ENCODE measurements at places on chromosomes 5 and 9.

DNA sequence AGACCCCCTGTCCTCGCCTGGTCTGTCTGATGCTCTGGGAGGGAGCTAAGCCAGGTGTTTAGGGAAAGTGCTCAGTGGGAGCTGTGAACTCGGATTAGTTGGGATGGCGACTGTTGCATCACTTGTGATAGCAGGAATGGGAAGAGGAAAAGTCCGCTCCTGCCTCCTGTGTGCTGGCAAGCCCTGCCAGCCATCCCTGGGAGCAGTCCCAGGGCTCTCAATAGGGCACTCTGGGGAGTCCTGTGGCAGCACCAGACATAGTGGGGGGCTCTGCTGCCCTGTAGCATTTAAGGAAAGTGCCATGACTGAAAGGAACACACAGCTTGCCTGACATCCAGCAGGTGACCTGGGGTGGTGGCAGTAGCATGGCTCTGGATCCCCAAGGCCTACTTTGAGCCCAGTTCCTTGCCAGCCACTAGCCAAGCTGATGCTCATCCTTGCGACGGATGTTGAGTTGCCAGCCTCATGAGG is 81.5 kb downstream of the AMBP start:
- DNase-seq = no peak

- no peak for DNase-seq
Measured at GRCh38 chr9:137023583-137023991, 4.5 kb downstream of the ABCA2 start.

GRCh38 chr5:67723873-67724272 is 491.7 kb upstream of the PIK3R1 start:
- no peak for DNase-seq

GRCh38 chr5:96076451-96076850 is 114.8 kb upstream of the ELL2 start:
- DNase-seq = no peak

DNA sequence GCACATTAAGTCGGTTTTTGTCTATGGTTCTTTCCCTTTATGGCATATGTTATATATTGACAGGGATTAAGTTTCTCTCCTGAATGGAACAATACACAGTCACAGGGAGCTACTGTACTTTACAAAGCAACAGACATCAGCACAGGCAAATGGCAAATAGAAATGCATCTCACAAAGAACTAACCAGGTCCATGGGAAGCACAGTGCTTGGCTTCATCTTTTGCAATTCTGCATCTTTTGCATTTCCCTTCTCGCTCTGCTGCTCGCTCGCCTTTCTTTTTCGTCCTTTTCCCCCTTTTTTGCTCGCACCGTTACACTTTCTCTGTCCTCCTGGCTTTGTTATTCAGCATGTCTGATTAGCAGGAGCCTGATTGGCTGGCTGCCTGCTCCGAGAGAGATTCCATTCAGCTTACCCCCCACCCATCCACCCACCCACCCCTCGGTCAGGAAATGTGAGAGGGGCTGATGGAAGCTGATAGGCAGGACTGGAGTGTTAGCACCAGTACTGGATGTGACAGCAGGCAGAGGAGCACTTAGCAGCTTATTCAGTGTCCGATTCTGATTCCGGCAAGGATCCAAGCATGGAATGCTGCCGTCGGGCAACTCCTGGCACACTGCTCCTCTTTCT is at the start of gene ADAMTSL1:
Gene ADAMTSL1 (plus strand): TSS at position 502 of the 628 bp plus-strand sequence. CDS start 80 bp downstream, at position 582.
- no peak for DNase-seq

DNA sequence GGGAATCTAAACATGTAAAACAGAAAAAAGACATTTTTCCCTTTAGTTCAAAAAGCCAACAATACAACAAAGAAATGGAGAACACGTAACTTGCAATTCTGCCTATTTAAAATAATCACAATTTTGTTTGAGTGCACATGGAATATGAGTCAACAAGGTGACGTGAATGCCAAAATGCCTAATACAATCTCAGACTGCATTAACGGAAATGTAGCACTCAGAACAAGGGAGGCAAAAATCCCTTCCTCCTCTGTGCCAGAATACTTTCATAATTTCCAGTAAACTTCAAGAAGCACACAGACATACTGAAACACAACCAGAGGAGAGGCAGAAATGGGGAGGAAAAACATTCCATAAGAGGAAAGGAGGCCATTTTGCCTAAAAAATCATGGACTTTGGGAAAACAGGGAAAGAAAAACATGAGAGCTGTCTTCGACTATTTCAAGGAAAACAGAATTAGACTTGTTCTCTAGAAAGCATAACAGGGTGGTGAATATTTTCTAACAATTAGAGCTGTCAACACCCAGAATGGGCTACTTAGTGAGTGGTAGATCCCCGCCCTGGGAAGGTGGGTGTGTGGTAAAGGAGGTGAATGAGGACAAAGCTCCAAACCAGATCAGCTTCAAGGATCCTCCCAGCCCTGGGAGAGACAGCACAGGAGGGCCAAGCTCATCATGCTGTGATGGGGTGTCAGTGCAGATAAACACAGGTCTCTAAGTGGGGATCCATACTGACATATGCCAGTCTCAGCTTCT is 48.2 kb downstream of the ABCA1 start:
- no peak for DNase-seq

DNA sequence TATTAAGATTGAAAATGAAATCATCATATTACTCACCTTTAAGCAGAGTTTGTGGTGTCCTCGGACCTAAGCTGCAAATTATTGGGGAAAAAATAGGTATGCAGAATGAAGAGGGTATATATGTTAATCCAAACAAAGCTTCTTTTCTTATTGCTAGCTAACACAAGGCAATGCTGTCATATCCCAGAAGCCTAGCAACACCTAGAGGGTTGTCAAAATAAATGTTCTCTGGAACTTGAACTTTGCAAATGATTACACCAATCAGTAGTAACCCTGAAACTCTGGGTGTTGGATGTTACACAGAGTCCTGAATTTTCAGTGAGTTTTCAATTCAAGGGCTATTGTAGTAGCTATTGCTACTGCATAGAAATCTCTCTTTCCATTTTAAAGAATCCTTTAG is at the start of gene C6:
Gene C6 (minus strand): TSS at position 193 of the 400 bp plus-strand sequence. CDS start 10,302 bp downstream, outside the sequence.
- no peak for DNase-seq

DNA sequence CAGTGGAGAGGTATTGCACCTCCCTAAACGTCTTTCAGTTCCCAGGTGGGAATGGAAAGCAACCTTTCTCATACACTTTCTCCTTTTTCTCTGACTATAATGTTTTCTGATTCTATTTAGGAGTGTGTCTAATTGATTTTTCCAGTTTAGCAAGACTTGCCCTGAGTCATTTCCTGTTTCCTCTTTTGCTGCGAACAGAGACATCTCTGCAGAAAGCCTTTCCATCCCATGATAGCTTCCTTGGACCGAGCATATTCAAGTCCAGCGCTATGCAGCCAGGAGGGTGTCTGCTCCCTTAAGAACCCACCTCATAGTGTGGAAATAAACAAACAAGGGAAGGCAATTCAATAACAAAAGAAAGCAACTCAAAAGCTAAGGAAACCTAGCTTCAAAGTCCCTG is 60.0 kb upstream of the CDH6 start:
- DNase-seq = peak; percentile 10

GRCh38 chr5:34597034-34598027 is 58.8 kb upstream of the RAI14 start:
- no peak for DNase-seq

GRCh38 chr5:131389096-131389868 is 125.4 kb downstream of the CDC42SE2 start:
- no peak for DNase-seq

- DNase-seq = no peak
Measured at GRCh38 chr5:93161661-93162654, 419.1 kb downstream of the NR2F1-AS1 start.

DNA sequence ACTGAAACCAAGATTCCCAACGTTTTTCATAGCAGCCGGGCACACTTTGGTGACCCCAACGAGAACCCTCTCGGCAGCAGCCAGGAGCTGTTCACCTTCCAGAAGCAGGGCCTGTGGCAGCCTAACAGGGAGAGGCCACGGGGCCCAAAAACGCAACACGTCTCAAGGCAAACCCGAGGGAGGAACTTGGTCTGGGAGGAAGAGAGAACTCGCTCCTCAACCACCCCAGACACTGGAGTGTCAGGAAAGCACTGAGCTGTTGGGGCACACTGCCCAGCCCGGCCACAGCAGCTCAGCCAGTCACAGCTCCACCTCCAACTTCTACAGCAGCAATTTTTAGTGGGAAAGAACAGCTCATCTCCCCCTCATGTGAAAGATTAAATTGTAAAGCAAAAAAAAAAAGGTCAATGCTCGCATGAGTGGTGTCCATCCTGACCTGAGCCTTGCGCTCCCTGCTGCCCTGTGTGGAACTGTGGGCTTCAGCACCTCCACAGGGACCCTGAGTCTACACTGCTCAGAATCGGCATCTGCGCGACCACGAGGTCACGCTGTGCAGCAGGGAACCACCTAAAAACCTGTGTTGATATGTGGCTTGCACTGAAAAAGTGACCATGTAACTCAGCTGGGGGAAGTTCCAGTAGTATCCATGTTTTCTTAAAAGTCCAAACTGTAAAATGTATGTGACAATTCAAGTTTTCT is 55.0 kb downstream of the IPPK start:
- no peak for DNase-seq

DNA sequence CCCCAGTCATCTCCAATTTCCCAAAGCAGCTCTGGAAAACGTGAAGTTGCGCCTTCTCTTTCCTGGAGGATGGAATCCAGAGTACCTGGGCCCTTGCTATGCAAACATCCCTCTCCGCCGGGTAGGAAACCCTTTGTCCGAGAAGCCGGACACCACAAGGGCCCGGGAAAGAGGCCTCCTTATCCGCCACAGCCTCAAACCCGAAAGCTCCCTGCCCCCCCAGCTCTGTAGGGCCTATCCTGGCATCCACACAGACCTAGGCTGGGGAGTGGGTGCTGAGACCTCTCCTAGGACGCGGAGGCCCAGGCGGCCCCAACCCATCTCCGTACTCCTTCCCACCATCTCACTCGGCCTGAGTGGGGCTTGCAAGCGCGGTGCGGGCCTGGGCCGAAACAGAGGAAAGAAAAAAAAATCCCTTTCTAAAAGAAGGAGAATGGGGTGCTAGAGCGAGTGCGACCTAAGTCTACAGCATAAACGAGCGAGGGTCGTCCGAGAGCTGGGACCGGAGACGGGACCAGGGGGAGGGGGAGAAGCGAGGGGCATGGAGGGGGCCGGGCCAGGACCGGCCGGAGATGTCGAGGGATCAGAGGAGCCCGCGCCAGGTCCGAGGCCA is 624 bp downstream of the FBXW11 start:
- no peak for DNase-seq

DNA sequence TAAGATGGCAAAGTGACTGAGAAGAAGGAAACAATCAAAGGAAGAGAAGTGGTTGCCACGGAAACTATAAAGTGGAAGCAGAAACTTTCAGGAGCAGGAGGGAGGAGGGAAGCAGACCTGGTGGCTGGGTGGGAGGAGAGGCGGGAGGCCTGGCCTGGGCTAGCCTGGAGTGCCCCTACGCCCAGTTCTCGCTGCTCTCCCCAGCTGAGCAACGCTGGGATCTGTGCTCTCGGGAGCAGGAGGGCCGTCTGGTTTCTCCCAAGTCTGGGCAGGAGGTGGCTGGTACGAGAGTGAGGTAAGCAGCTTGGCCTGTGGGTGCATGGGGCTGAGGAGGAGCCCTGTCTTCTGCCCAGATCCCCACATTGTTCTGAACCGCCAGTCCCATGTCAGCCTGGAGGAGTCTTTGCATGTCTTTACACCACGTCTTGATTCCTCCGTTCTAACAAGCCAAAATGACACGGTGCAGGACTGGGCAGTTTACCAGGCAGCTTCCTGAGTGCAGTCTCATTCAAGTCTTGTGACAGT is 15.0 kb upstream of the DAB2IP start:
- DNase-seq = no peak

DNA sequence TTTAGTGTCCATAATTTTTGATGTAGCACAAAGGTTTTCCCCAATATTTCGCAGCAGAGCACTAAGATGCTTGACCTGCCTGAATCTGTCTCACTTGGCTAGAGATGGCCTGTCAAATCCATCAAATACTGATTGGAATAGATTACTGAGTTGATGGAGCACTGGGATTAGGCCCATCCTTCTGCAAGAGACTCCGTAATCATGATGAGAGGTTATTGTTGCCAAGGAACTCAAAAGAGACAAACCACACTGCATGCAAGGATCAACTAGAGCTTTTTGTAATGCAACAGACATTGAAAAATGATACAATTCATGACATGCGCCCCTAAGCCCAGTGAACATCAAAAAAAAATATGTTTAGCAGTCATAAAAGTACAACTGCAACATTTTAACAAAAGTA is 585.3 kb upstream of the GRAMD2B start:
- DNase-seq = no peak

Measured in HFF-Myc (cell line).